ENCODE measurements at places on chromosomes 7 and 10.

GRCh38 chr7:25669961-25670841 is 441.9 kb upstream of the NPVF start:
- no peak for DNase-seq

DNA sequence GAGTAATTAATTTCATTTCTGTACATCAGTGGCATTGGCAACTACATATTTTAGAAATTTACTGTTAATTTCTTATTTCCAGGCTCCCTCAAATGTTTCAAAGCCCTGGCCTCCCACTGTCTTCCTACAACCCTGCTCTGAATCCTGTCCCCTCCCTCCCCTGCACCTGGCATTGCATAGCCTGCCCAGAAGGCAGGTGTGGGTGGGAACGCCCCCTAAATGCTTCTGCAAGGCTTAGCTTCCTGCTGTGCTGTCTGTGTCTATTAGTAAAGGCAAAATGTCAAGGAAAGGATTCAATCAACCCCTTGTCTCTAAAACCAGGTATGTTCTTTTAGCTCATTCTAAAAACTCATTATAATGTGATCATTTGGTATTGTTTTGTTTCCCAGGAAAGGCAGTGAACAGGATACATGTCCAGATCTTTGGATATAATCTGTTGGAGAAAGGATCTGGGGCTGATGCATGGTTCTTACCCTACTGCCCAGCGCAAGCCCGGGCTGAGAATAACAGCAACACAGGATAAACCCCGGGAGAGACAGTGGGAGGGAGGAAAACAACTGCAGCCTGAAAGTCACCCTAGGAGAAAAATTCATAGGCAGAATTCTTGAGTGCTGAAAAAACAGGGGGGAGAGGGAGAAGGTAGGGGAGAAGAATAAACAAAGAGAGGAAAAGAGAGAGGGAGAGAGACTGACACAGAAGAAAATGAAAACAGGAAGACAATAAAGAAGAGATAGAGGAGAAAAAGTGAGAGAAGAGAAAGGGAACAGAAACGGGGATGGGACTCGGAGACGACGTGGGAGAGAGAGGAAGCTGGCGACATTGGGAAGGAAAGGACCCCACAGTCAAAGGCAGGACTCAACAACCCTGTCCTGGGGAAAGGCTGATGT is 589 bp downstream of the ZNF488 start:
- DNase-seq = no peak

DNA sequence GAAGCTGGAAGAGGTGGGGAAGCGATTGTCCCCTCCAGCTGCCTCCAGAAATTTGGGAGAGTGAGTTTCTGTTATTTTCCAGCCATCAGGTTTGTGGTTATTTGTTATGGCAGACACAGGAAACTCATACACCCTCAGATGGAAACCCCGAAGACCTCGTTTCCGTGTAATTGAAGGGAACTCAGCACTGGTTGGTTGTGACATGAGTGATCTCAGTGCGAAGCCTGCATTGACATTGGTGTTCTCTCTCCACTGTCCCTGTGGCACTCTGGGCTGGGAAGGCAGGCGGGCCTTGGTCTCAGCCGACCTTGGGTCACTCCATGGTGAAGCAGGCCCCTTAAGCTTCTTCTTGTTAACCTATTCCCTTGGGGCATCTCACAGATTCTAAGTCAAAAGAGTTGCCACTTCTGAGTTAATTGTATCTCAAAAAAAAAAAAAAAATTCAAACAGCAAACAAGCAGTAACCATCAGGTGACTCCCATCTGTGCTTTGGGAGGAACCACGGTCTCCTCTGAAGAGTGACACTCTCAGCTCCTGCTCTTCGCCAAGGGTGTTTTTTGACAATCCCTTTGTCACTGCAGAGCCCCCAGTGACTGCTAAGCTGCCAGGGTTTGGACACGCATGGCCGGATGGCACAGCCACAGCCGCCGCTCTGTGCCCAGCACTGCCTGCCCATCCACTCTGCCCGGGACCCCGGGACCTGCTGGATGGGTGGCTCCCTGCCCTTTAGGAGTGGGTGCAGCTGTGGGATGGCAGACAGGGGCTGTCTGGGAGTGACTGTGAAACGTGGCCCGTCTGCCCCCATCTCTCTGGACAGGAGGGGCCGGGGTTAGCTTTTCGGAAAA is 233.6 kb downstream of the PRPF18 start:
- DNase-seq = no peak

- no peak for DNase-seq
Observed at GRCh38 chr10:50316174-50316573, 64.9 kb upstream of the ASAH2 start.

DNA sequence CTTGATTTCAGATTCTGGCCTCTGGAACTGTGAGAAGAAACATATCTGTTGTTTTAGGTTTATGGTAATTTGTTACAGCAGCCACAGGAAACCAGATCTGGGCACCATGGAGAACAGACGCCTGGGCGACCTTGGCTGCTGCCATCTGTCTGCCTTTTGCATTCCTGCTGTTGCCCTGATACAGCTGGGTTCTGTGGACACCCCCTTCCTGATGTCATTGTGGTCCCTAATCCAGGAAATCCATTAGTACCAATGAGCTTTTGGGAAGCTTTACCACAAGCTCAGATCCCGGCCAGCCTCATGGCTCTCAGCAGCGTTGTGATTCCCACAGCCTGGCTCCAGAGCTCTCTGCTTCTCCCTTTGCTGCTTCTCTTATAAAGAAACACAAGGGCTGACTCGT is 174.2 kb upstream of the NPS start:
- no peak for DNase-seq

DNA sequence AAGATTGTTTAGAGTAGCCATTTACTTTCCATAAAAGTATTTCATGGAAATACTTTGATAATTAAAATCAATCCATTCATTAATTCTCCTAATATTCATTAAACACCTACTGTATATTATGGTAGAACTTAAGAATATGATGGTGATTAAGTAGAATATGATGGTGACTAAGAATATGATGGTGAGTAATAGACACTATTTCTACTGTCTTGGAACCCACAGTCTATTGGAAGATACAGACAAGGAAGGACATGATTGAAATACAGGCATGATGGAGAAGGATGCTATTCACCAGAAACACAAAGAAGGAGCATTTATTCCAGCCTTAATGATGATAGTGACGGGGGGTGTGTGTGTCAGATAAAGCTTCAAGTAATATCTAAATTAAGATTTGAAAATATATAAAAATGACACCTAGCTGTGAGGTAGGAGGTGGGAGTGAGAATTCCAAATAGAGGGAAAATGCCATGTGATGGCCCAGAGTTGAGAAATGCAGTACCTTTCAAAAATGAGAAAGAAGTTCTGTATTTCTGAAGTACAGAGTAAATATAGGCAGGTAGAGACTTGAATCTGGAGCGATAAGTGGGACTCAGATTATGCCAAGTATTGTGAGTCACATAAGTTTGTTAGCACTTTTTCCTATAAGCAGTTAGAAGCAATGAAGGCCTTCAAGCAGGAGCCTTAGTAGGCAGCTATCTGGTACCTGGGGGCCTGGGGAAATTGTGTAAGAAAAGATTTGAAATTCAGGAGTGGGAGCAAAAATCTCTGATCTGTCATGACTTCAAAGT is 12.5 kb upstream of the CDK13 start:
- no peak for DNase-seq

GRCh38 chr7:132185150-132185549 is 391.1 kb downstream of the PLXNA4 start:
- no peak for DNase-seq

DNA sequence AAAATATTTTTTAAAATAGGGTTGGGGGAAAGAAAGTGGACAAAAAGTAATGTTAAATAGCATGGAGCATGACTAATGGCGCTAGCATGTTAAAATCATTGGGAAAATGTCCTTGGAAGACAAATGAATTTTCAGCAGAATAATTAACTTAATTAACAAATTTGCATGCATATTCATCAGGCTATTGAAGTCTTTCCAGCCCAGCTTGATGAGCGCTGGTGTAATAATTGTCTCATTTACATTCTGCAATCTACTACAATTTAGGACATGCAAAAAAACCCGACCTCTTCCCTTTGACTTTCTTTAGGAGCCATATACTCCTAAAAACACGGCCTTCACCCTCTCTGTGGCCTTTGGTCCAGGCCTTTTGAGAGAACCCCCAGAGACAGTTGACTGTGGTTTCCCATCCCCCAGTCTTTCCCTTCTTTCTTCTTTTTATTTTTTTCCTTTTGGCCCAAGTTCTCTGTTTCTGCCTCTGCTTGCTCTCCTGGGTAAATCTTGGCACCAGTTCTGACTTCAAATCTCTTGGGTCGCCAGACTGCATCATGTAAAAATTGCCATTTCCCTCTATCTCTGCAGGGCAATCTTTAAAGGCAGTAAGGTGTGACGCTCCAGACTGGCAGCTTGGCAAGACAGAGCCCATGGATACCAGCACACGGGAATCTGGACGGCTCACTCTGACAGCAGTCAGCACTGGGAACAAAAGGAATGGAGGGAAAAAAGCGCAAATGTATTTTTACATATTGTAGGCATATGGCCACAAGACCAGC is 105.5 kb downstream of the NEUROD6 start:
- DNase-seq = no peak

- DNase-seq = no peak
Observed at GRCh38 chr7:158444501-158445420, 142.9 kb downstream of the PTPRN2 start.

GRCh38 chr10:110546499-110547110 is 20.9 kb upstream of the SMC3 start:
- DNase-seq = no peak

DNA sequence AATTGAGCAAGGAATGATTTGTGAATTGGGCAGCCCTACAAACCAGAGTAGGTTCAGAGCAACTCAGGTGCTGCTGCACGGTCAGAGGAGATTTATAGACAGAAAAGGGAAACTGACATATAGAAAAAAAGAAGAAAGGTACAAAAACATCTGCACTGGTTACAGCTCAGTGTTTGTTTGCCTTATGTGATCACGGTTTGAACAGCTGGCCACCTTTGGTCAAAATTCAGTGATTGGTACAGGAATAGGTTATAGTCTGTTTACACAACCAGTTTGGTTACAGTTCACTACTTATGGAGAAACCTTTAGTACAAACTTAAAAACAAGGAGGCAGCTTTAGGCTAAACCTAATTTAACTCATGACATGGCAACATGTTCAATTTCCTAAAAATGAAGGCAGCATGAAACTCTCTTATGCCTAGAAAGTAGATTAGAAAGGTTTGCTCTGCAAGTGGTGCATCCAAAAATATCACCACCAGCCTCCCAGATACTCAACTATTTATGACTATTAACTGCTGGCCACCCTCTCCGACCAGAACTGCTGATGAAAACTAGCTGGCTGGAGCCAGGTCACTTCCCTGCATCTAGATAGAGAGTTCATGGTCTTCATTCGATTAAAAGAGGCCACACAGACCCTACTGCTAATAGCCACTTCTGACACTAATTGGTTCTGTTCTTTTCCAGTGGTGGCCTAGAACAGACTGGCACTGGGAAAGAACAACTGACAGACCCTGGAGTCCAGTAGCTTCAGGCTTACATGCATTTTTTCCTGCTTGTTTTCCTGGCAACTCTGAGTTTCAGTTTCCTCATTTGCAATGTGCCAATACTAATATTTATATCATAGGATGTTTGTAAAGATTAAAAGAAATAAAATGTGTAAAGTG is 548.0 kb downstream of the CCSER2 start:
- DNase-seq = no peak

DNA sequence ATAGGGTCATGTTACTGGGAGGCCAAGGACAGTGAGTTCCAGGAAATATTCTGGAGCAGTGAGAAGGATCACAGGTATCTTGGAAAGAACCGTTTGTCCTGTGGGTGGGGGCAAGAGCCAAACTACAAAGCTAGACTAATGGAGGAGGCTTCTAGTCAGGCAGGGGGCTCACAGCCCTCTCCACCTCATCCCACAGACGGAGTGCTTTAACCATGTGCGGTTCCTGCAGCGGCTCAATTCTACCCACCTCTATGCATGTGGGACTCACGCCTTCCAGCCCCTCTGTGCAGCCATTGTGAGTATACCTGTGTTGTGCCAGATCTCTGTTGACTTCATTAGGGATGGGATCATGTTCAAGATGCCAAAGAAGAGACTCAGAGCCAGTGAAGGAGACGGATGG is 8.1 kb downstream of the SEMA4G start:
- no peak for DNase-seq

DNA sequence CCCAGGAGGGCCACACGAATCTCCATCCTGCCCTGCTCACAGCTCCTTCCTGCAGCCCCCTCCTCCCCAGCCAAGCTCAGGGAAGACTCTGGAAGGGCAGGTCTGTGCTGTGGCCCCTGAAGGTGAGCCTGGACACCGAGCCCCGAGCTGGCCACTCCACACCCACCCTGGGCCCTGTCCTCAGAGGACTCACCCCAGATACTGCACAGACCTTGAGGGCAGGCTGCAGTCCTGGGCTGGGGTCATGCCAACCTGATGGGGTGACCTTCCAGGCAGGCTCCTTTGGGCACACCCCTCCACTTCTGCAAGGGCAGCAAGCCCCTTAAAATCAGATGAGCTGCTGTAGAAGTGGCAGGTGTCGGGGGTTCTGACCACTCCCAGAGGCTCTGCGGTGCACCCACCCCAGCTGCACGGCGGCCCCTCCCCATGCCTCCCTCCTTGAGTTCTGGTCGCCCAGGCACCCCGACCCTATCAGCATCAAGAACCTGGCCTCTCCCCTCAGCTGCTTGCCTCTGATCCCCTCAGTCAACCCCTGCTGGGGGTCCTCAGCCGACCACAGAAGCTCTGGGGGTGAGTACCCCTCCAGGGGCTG is 24.3 kb downstream of the YKT6 start:
- DNase-seq = no peak

Data from NCI-H226 (cell line).